Stimulated activated CD4-positive, alpha-beta T cell treated with anti-CD3 and anti-CD28 coated beads, Interleukin-15, amount 100 ng/mL, for 1 hour (primary cell): ENCODE measurements at places on chromosomes 1 and 21.
A peak's percentile ranks its signal among the peaks of the same experiment; 100 is the strongest.

- no peak for DNase-seq
Observed at GRCh38 chr1:94871031-94871430, 50.9 kb downstream of the SLC44A3 start.

DNA sequence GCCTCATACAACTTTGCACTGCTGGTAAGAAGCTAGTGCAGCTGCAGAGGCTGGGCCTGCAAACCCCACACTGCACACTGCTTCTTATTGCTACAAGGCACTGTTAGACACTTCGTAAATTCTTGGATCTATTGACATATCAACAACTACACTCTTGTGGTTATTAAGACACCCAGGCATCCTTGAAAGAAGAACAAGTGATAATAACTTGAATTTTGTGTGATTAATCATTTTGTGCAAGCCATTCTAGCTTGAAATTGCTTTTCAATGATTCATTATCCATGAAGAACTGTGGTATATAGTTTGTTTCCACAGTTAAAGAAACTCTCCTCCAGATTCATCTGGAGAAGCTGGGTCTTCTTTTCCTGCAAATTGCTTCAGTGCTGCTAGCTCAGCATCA, 33.7 kb upstream of the IFI44L start:
- DNase-seq: no peak

DNA sequence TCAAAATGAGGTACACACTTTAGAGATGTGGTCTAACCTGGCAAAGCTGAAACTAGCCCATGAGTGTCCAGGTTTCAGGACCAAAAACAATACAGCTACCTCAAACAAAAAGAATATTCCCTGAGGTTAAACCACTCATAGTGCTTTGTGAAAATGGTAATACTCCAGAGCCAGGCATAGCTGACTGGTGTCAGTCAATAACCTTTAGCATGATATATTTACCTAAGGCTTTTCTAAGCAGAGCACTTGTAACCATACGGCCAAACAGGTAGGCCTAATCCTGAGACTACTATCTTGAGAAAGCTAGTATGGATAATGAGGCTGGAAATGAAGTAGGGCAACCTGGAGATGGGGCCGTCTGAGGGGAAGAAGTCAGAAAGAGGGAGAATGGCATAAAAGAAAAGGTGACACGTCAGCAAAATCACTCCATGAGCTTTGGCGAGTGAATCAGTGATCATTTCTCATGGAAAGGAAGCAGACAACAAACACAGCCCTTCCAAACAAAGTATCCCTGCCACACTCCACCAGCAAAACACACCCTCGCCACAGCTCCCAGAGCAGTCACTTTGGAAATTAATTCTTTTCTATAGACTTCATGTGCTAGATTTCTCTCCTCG, 1.7 kb upstream of the LRRC52 start:
- DNase-seq: no peak

DNA sequence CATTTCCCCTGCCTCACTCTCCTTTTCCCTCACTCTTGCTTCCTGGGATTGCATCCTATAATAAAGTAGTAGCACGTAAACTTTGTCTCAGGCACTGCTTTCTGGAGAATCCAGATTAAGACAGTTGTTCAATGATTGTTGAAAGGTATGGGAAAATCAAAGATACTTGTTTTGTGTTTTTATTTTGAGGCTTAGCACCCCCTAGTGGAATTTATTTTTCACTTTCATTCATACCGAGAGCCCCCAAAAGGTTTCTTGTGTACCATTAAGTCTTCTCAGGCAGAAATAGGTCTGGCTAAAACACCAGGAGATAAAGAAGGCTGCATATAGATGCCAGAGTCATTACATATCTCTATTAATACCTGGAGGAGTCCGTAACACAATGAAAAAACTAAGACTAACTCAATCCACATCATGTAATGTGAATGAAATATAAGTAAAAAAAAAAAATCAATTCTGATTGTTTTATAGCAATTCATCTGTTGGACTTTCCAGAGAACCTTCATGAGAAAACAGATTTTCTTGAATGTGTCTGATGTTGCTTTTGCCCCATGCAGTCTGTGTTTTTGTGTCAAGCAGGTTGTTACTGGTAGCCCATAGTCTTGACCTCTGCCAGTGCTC, 103.5 kb downstream of the RPE65 start:
- DNase-seq: no peak

DNA sequence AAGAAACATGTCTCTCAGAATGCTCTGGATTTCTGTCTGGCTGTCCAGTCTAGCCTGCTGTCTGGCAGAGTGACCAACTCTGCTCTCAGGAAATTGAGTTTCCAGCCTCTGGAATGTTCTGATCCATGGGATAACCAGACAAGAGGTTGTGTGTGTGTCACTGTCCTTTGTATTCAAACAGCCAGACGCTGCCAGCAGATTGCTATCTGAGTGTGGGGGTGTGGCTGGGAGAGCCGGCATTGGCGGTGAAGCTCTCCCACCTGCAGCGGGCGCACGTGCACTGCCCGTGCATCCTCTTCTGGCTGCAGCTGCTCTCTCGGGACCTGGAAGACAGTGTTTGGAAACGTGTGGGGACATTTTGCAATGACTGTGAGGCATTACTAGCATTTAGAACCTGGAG, 26.1 kb downstream of the PKP1 start:
- no peak for DNase-seq

- DNase-seq: no peak
Observed at GRCh38 chr1:57362480-57362879, 61.4 kb downstream of the DAB1 start.

GRCh38 chr1:222455188-222455879, 92.6 kb downstream of the HHIPL2 start:
- peak; percentile 67 for DNase-seq
